ENCODE measurements at places on chromosomes 4 and X. TPM values are rescaled to one million over a fixed set of nuclear protein-coding genes. Genes with fewer than 3 reads are reported as not detected.

PPP2R2C gene
- total RNA-seq: 35.1 TPM

DAPP1 gene
- not detected for total RNA-seq

BEX2 gene
- 10.2 TPM for total RNA-seq

LRCH2 gene
- 0.03 TPM for total RNA-seq

MED14 gene
- 19.5 TPM for total RNA-seq

GIMD1 gene
- not detected for total RNA-seq

SPOCK3 gene
- total RNA-seq: 0.40 TPM

DGKK gene
- not detected for total RNA-seq

ARHGEF38 gene
- not detected for total RNA-seq

PRSS12 gene
- total RNA-seq: 0.44 TPM

SLIT2 gene
- 0.18 TPM for total RNA-seq

EREG gene
- 28.3 TPM for total RNA-seq

PHKA2 gene
- total RNA-seq: 14.4 TPM

All from A549 treated with GW870086 at 1 μM for 4 hours (cell line).